ENCODE measurements at places on chromosomes 3 and 15. TPM values are rescaled to one million over a fixed set of nuclear protein-coding genes. Genes with fewer than 3 reads are reported as not detected.

The DHX36 gene
- 86.4 TPM for total RNA-seq

GRCh38 chr3:193702967-193703366, 110.0 kb downstream of the OPA1 start:
- no peak for DNase-seq
- no peaks in the 10 kb centered on the region for H3K36me3 ChIP-seq
- peak overlapping the region; percentile 91 for H3K27ac ChIP-seq
- no peak overlapping the region for H3K4me3 ChIP-seq
- H3K4me1 ChIP-seq, result peaks cover 1% of the 10 kb centered on the region
- H3K27me3 ChIP-seq, result no peaks in the 10 kb centered on the region

DNA sequence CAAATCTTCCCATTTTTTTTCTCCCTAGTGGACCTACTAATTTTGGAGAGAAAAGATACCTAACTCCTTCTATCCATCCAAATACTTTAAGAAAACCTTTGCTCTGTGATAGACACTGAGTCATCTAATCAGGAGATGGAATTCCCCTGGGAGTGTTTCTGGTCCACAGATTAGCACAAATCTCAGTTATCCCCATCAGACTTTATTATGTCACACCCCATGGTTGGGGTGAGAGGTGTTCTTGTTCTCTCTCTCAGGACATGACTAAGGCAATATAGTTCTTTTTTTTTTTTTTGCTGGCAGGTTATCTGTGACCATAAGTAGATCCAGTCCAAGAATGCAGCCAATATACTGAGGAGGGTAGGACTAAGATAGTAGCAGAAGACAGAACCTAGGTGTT, 15.8 kb downstream of the SLC9A9 start:
- no peaks in the 10 kb centered on the region for H3K4me1 ChIP-seq
- no peaks in the 10 kb centered on the region for H3K27me3 ChIP-seq
- no peak overlapping the region for H3K4me3 ChIP-seq
- DNase-seq, result no peak

GRCh38 chr3:35785234-35785888, 146.0 kb downstream of the ARPP21 start:
- no peak for DNase-seq
- H3K36me3 ChIP-seq, result no peaks in the 10 kb centered on the region
- no peak overlapping the region for H3K4me3 ChIP-seq
- H3K27me3 ChIP-seq, result no peaks in the 10 kb centered on the region

- no peak overlapping the region for H3K27ac ChIP-seq
- no peaks in the 10 kb centered on the region for H3K27me3 ChIP-seq
- no peaks in the 10 kb centered on the region for H3K4me1 ChIP-seq
- no peaks in the 10 kb centered on the region for H3K36me3 ChIP-seq
- DNase-seq, result peak; percentile 52
Observed at GRCh38 chr3:127442506-127442905, 148.0 kb downstream of the TPRA1 start.

- no peak for DNase-seq
- H3K36me3 ChIP-seq, result no peaks in the 10 kb centered on the region
- H3K4me3 ChIP-seq, result no peak overlapping the region
Observed at GRCh38 chr3:52186729-52187128, 11.2 kb upstream of the ALAS1 start.

The ZKSCAN7 gene
- total RNA-seq, result 3.5 TPM

GRCh38 chr3:49805367-49805782, 2.3 kb downstream of the INKA1 start:
- no peaks in the 10 kb centered on the region for H3K27me3 ChIP-seq
- no peak overlapping the region for H3K4me3 ChIP-seq
- H3K27ac ChIP-seq, result peak overlapping the region; percentile 84

DNA sequence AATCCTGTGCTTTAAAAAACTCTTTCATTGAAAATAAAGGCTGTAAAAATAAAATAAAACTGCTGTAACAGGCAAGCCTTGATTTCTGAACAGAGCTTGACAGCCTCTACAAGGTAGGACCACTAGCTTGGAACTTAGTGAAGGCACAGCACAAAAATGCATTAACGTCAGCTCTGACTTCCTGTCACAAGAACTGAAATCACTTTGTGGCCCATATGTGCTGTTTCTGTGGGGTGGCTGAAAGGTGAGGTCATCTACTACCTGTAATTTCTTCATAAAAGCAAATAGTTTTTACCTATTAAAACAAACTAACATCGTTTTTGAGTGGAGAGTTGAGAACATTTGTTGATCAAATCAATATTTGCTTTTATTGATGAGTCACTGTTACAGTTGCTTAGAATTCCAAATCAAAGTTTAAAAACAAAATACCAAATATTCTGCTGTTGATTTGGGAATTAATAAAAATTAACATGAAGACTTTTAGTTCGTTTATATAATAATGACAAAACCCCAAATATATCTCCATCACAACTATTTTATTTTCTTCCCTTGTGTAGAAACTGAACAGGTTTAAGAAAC, 1034.1 kb downstream of the MCTP2 start:
- peaks cover 2% of the 10 kb centered on the region for H3K4me1 ChIP-seq
- H3K36me3 ChIP-seq, result no peaks in the 10 kb centered on the region
- H3K27ac ChIP-seq, result peak overlapping the region; percentile 91
- DNase-seq, result no peak
- no peak overlapping the region for H3K4me3 ChIP-seq
- no peaks in the 10 kb centered on the region for H3K27me3 ChIP-seq

GRCh38 chr3:42681361-42682038, 3.8 kb upstream of the KLHL40 start:
- no peaks in the 10 kb centered on the region for H3K27me3 ChIP-seq
- no peak overlapping the region for H3K4me3 ChIP-seq
- no peaks in the 10 kb centered on the region for H3K4me1 ChIP-seq
- DNase-seq, result peak; percentile 9

The SH3BP5 gene
- total RNA-seq, result 79.9 TPM

The WNT5A gene
- 10.6 TPM for total RNA-seq

The PGBD4 gene
- total RNA-seq, result 1.7 TPM

The HTR3E gene
- total RNA-seq, result not detected

The HRG gene
- not detected for total RNA-seq

The ANKRD63 gene
- total RNA-seq, result not detected

The ZNF385D gene
- 108 TPM for total RNA-seq

The LSMEM2 gene
- not detected for total RNA-seq

GRCh38 chr3:190339130-190339529, 16.9 kb upstream of the CLDN1 start:
- DNase-seq, result no peak
- H3K36me3 ChIP-seq, result no peaks in the 10 kb centered on the region
- H3K4me3 ChIP-seq, result no peak overlapping the region
- no peaks in the 10 kb centered on the region for H3K27me3 ChIP-seq

The TMIE gene
- 0.55 TPM for total RNA-seq

The GPX1 gene
- total RNA-seq, result 174 TPM

DNA sequence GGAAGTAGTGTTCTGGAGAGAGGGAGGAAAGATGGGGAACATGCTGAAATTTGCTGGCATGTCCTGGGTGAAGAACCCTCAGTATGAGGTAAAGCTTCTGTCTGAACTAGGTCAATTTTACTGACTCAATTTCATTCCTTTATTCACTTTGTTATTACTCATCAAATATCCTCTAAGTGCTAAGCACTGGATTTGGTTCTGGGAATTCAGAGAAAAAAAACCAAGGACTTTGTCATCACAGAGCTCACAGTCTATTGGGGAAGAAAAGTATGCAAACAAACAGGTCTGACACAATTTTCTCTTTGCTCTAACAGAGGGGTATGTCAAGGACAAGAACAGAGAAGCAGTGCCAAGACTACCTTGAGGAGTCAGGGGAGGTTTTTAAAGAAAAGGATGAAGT, 68.0 kb downstream of the TFG start:
- H3K27me3 ChIP-seq, result no peaks in the 10 kb centered on the region
- no peak for DNase-seq
- peaks cover 4% of the 10 kb centered on the region for H3K36me3 ChIP-seq
- no peaks in the 10 kb centered on the region for H3K4me1 ChIP-seq
- no peak overlapping the region for H3K4me3 ChIP-seq

DNA sequence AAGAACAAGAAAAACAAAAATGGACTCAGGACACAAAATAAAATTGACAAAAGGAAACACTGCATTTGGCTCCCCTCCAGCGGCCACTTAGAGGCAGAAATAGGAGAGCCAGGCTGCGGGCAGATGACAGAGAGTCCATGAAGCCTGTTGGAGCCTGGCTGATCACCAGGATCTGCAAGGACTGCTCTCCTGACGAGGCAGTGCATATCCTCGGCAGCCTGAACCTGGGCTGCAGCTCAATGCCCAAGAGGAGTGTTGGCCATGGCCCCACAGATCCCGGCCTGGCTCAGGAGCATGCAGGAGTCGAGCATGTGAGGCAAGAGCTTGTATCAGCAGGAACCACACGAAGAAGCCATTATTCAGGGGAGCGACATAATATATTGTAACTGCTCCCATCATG, 199.8 kb downstream of the STT3B start:
- no peak overlapping the region for H3K27ac ChIP-seq
- H3K27me3 ChIP-seq, result no peaks in the 10 kb centered on the region
- DNase-seq, result no peak
- peaks cover 6% of the 10 kb centered on the region for H3K4me1 ChIP-seq
- H3K4me3 ChIP-seq, result no peak overlapping the region
